LNCaP clone FGC (cell line): ENCODE measurements at places on chromosomes 3 and 15.

GRCh38 chr15:66839506-66840112, 137.6 kb downstream of the SMAD6 start:
- DNase-seq: no peak

DNA sequence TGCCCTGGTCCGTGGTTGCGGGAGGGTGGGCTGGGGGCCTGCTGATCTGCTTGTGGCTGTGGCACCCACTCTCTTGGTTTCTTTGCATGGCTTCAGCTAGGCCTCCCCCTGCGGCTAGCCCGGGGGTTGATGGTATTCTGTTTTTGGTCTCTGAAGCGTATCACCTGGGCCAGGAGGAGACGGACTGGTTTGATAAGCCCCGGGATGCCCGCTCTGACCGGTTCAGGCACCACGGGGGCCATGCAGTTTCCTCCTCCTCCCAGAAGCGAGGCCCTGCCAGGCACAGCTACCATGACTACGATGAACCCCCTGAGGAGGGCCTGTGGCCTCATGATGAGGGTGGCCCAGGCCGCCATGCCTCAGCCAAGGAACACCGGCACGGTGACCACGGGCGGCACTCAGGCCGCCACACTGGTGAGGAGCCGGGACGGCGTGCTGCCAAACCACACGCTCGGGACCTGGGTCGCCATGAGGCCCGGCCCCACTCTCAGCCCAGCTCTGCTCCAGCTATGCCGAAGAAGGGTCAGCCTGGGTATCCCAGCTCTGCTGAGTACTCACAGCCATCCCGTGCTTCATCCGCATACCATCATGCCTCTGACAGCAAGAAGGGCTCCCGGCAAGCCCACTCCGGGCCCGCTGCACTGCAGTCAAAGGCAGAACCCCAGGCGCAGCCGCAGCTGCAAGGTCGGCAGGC, 11.3 kb upstream of the APEH start:
- DNase-seq: no peak

DNA sequence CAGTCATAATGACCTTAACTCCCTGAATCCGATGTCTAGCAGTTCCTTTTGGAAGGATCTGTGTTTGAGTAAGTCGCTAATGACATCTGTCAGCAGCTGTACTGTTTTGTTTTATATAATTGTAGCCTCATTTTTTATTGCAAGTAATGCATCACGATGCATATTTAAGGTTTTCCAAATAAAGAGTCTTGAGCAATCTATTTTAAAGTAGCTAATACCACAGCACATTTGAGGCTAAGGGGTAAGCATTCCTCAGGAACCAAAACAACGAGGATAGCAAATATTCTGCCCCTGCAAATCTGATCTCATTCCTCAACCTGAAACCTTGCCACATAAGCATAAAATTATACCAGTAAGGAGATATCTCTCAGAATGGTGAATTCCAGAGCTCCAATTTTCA, 98.7 kb downstream of the TBC1D5 start:
- no peak for DNase-seq

- DNase-seq: no peak
Measured at GRCh38 chr3:58034738-58035523, 26.7 kb downstream of the FLNB start.

DNA sequence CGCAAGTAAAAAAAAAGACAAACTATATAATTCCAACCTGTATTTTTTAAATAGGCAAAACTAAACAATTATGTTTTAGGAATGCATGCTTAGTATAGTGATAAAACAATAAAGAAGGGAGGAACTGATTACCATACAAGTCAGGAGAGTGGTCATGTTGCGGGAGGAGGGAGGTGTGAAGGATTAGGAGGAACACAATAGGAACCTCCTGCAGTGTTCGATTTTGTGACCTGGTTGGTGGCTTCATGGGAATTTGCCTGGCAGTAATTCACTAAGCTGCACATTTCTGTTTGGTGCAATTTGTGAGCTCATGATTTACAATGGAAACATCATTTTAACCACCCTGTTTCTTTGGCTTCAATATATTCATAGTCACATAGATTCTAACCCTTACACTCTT, 78.3 kb downstream of the TPRA1 start:
- no peak for DNase-seq

DNA sequence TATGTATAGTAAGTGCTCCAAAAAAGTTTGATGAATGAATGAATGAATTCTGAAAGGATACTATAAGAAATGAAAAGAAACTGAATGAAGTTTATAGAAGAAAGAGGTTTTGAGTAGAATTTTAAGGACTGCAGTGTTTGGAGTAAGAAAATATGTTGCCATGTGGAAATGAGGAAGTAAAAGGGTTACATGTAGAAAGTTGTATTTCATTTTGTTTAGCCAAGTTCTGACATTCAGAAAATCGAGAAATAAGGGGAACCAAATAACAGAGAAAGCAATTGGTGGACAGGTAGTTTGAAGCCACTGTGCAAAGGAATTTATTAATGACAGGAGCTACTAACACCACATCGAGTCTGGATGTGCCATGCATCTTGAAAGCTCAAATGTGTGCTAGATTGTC, 200.7 kb downstream of the SATB1 start:
- no peak for DNase-seq

DNA sequence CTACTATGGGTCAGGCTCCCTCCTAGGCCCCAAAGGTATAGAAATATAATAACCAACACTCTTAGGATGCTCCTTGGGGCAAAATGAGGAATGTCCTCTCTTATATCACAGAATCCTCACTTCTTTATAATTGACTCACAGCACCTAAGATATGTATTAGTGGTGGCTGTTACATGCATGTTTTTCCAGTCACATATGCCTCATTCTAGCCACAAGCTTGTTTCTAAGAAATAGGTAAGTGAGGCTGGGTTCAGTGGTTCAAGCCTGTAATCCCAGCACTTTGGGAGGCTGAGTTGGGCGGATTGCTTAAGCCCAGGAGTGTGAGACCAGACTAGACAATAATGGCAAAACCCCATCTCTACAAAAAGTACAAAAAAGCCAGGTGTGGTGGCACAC, 57.9 kb upstream of the PSMD6 start:
- DNase-seq: no peak

DNA sequence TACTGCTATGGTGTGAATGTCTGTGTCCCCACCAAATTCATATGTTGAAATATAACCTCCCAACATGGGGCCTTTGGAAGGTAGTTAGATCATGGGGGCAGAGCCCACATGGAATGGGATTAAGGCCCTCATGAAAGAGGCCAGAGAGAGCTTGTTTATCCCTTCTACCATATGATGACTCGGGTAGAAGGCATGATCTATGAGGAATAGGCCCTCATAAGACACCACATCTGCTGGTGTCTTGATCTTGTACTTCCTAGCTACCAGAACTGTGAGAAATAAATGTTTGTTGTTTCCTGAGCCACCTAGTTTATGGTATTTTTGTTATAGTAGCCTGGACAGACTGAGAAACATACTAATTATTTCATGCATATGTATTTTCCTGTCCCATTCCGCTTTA, 51.9 kb downstream of the WWTR1 start:
- DNase-seq: no peak

GRCh38 chr3:132606085-132606484, 9.0 kb downstream of the ACKR4 start:
- DNase-seq: no peak

DNA sequence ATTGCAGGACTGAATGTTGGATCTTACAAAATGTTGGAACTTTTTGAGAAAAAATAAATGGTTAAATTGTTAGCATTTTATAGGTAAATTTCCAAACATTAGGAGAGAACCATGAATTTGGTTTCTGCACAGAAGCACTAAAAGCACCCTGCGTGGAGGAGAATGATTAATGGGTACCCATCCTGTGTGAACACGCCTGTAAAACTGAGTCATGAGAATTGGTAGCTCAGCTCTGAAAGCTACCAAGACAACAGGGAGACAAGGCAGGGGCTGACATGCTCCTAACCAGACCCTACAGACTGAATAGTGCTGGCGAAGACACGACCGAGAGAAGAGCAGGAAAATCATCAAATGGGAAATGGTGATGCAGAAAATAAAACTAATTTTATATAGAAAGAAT, 32.4 kb upstream of the MTMR10 start:
- no peak for DNase-seq

DNA sequence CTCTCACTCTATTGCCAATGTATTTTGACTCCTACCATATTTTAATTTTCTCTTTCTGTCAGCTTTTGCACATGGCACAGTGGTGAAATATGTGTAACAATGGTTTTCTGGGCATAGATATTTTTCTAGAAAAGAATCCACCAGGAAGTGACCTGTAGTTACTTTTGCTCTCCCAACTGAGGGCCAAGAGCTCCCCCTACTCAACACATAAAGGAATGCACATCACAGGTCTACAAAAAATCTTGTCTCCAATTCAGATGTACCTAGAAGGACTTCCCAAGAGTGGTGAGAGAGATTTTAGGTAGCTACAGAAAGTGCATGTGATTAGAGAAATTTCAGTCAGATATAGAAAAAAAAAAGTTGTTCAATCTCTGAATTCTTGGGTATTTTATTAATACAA, 15.6 kb downstream of the CPA3 start:
- peak; percentile 8 for DNase-seq

DNA sequence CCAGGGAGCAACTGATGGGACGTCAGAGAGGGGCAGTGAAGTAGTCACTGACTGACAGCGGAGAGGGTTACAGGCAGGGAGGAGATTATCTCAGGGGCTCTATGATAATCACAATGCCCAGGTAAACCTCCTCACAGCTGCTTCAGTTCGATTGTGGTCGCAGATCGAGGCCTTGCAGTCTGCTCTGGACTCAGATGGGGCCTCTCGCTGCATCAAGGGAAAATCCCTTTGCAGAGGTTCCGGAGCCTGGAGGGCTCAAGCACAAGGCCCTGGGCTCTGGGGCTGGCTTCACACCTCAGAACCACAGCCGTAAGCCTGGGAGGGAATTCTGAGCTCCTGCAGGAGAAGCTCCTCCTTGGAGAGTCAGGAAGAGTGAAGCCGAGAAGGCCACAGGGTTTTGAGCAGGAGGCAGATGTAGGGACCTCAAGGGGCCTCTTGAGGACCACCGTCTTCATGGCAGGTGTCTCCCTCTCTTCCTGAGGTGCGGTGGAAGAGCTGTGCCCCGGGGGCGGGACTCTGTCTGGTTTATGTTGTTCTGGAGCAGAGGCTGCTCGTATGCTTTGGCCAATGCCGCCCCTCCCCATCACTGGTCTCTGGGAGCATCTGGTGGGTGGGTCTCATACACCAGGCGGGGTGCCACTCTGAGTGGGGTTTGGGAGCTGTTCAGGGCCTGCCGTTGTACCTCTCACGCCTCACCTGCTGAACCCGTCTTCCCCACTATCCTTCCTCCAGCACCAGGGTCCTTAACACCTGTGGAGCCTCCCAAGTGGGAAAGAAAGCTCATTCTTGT, 19.5 kb upstream of the SNRPA1 start:
- DNase-seq: no peak

DNA sequence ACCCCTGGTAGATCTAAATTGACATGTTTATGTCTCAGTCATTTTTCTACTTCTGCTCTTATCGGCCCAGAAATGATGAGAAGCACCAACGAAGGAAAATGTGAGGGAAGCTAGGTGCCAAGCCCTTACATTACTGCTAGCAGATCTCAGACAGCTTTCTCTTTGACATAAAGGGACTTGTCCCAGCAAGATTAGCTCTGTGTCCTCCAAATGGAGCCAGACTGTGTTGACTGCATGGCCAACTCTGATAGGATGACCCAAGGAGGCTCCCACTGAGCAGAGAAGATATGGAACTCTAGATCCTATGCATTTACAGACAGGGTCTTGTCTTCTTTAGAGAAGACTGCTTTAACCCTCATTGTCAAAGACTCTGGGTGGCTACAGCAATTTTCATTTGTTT, 2.8 kb upstream of the MCTP2 start:
- no peak for DNase-seq

GRCh38 chr15:78007964-78008886, 69.3 kb downstream of the TBC1D2B start:
- peak; percentile 64 for DNase-seq

- DNase-seq: no peak
Measured at GRCh38 chr3:46883054-46883829, 5.7 kb downstream of the PTH1R start.

- DNase-seq: no peak
Measured at GRCh38 chr3:176587089-176587488, 610.2 kb downstream of the TBL1XR1 start.

DNA sequence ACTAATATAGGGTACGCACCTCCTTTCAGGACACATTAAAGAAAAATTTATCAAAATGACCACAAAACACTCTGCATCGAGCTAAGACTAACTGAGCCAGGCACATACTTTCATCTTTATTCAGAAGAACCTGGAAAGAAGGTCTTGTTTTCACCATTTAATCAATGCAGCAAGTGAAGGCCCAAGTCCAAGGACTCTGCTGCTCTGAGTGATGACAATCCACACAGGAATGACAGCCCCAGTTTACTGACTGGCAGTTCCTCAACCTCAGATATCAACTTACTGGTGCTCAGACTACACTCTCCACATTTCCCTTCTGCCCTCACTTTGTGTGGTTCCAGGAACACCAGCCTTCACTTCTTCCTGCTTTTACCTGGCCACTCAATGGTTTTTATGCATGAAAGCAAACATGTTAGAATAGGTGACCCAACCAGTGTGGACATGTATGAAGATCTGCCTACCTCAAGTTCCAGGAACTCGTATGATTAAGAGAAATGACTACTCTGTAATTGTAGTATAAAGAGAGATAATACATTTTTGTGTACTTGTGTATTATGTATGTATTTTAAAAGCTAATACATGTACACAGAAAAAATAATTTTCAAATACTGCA, 29.1 kb upstream of the RASA2 start:
- DNase-seq: no peak

- DNase-seq: no peak
Measured at GRCh38 chr3:155491696-155492095, 198.2 kb upstream of the STRIT1 start.

GRCh38 chr3:134334231-134334900, 39.9 kb downstream of the AMOTL2 start:
- no peak for DNase-seq

DNA sequence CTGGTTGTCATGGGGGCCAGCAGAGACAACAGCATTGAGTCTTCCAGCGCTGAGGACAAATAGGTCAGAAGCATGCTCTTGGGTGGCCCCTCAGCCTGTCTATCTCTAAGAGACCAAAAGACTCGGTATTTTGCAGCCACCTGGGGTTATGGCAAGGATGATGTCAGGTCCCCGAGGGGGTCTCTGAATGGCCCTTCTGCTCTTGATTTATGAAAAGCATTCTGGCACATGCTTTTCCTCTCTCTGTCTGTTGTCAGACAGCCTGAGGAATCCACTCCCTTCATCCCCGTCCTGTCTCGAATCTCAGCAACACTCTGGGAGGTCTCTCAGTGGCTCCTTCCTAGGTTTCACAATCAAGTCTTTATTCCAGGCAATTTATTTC, 156.6 kb upstream of the RGMA start:
- DNase-seq: no peak

DNA sequence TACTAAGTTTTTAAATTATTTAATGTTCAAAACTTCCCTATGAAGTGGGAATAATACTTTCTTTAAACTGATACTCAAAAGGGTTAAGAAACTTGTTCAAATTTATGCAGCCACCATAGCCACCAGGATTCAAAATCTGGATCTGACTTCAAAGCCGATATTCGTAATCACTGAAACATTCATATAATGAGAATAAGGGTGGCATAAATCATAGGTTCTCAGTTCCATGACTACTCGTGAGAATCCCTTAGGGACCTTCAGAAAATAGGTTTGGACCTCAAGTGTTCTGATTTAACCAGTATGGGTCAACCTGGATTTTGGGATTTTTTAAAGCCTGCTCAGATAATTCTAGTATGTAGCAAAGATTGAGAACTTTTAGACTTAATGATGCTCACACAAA, 160.6 kb downstream of the RBMS3 start:
- no peak for DNase-seq
